ENCODE measurements at places on chromosomes 7 and 10.

- DNase-seq = no peak
Measured at GRCh38 chr7:85095366-85095765, 91.5 kb downstream of the SEMA3D start.

DNA sequence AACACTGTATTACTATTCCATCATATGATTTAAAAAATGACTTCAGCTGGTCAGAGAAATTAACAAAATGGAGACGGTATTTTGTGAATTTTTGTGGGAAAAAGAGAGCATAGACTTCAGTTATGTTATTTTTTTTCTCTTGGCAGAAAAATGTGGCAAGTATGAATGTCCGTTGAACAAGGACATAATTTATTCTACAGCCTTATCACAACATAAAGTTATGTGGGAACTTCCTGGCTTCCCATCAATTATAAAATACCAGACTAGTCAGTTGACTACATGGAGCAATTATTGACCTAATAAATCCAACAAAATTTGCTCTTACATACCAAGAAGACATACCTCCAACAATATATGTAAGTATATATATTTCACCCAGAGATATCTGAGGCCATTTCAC lies 88.6 kb upstream of the PPP1R3A start:
- DNase-seq = no peak

- no peak for DNase-seq
Measured at GRCh38 chr7:112288301-112288700, 81.8 kb downstream of the ZNF277 start.

DNA sequence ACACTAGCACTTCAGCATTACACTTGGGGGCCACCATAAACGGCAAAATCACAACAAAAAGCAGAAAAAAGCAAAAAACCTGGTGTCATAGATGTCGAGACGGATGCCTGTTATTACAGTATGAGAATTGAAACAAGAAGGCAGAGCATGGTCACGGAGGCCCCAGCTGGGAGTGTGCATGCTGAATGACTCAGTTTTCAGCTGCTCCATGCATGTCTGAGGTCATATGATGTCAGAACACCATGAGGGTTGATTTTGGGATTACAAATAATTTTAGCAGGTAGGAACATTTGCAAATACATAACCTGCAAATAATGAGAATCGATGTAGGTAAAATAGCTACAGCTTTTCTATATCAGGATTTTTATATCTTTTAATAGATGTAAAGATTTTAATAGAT lies 19.1 kb downstream of the ZMYND11 start:
- DNase-seq = no peak

DNA sequence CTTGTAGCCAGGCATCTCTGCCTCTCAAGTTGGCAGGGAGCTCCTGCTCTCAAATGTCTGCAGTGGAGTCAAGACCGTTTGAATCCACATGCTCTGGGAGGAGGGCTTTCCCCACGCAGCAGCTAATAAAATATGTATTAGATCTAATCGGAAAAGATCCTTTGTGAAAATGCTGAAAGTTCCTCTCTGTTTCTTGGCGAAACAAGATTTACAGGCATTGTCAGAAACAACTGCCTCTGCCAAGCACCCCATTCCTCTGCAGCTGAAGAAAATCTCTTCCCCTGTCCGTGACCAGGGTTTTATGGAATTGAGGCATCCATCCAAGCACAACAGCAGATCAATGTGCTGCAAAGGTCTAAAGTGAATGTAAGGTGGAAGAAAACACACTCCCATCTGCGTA lies 165.8 kb downstream of the TCERG1L start:
- no peak for DNase-seq

DNA sequence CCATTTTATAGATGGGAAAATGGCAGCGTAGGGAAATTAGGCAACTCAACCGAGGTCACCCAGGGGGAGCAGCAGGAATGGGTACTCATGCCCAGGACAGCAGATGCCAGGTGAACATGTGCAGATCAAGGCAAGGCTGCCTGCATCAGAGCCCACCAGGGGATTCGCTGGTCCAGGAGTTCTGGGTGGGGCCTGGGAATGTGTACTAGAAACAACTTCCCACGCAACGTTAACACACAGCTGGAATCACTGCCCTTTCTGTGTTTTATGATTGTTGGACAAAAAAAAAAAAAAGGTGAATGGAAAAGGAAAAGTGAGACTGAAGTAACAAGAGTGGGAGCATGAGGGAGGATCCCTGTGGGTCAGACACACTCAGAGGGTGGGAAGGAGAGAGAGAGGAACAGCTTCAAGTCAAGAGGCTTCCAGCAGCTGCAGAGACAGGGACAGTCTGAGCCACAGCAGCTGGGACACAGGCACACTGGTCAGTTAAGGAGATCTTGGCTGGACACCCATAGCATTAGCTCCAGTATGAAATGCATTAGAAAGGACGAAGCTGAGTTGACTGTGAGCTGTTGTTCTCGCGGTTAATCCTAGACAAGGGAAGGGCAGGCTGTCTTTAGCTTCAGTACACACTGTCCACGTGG lies 187.9 kb upstream of the INHBA start:
- no peak for DNase-seq

DNA sequence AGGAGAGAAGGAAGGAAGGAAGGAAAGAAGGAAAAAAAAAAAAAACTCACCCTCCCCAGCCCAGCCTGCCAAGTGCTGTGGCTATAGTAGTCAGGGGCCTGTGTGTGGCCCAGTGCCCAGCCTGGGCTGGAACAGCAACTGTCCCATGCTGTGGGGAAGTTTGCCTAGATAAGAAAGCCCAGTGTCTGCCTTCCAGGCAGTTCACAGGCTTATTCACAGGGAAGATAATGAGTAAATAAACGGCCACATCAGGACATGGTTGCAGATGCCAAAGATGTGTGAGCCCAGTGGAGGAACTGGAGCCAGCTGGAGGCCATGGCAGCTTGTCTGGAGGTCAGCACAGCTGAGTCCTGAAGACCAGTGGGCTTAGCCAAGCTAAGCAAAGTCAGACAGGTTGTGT lies 132.4 kb upstream of the FOXK1 start:
- no peak for DNase-seq

- no peak for DNase-seq
Measured at GRCh38 chr7:92691578-92691977, 101.4 kb upstream of the FAM133B start.

DNA sequence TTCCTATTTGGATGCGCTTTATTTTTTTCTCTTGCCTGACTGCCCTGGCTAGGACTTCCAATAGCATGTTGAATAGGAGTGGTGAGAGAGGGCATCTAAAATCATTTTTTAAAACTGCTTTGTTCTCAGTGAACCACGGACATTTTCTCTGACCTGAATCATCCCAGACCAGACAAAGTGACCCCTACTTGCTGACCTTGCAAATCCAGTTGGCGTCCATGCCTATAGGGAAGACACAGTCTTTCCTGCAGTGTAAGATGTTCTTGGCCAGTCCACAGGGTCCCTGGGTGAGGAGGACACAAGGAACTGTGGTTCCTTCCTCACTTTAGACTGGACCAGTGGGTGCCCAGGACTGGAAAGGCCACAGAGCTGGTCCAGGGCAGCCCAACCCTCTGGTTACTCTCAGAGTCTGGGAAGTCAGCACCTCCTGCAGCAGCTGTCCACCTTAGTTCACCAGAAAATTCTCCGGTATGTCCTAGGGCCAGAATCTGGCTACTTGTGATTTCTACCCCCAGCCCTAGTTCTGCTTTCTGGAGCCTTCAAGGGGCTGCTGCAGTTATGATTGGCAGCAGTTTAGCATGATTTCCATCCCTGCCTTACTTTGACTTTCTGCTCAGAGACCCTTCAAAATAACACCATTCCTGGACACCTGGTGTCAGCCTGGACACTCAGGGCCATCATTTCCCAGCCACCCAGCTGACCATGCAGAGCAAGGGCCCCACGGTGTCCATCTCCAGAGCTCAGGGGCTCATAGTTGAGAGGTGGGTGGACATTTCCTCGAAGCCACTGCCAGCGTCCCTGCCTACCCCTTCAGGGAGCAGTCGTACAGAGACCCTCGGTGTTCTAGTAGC lies 19.3 kb downstream of the VIPR2 start:
- DNase-seq = no peak

DNA sequence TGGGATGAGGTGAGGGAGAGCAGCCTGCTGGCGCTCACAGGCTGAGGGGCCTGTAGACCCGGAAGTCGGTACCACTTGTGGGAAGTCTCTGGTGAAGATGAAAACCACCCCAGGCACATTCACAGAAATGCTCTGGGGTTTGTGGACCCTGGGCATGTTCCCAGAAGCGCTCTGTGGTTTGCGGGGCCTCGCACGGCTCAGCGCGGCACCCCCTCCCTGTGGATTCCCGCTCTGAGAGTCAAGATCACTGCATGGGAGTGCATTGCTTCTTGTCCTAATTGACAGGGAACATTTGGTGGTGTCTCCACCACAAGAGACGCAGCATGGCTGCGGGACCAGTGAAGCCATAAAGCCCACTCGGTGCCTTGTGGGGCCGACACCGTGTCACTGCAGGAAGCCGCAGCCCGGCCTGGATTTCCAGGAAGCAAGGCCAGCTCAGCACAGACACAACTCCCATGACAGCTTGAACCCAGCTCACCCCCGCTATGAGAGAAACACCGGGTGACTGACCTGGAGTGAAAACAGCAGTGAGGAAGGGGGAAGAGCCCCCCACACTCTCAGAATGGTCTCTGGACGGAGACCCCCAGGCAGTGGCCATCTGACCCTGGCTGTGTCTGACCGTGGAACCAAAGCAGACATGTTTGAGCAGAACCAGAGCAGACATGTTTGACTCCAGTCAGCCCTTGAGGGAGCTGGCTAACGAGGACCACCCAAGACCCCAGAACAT lies 157.2 kb downstream of the PTPRN2 start:
- DNase-seq = no peak

GRCh38 chr10:80196270-80196949 lies 8.9 kb downstream of the ANXA11 start:
- peak; percentile 62 for DNase-seq

DNA sequence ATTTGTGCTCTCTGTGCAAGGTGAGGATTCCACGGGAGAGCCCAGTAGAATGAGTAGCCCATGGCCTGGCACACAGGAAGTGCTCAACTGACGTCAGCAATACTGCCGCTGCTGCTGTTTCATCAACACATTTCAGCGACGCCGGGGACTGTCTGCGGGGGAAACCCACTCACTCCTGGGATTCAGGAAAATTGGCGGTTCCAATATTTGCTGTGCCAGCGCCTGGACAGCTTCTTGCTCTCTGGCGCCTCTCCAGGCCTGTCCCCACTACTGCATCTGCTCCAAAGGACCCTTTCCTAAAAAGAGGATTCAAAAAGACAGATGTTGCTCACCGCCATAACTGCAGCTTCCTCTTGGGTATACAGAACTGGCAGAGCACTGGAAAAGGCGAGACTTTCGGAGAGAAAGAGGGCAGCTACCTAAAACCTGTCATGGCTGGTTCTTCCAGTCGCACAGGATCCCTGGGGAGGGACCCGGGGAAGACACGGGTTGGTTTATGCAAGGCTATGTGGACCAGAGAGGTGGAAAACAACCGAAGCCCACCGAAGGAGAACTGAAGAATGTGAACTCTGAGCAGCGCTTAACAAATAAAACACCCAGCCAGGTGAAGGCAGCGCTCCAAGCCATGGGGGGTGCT lies 39.7 kb upstream of the ENO4 start:
- DNase-seq = no peak
